ENCODE measurements at places on chromosomes 6 and 20.

DNA sequence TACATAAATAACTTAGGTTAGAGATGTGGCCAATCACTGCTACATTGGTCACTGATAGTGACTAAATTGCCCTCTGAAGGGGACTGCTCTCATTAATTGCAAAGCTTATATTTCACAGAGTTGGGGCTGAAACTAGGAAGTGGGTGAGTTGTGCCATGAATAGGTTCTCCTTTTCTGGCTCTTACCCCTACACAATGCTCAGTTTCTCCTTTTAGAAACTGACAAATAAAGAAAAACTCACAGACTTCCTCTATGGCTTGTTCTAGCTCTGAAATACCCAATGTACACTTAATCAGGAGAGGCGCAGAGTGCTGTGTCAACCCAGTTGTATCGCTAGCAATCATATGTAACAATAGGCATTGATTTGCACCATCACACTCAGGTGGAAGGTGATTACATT is 41.2 kb upstream of the PROKR2 start:
- no peak for DNase-seq

DNA sequence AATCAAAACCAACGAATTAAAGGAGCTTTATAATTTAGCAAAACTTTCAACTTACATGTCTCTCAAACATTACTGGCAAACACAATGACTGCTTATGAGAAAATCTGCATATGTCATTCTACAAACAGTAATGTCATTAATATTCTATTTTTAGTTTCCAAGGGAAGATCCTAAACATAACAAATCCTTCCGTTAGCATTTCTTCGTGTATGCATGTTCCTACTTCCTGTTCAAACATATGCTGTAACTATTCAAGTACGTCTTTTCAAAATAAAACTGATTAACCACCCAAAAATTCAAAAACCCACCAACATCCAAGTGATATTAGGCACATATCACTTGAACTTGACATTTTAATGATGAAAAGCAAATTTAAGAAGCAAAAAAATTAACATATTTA is 131.3 kb downstream of the HACE1 start:
- no peak for DNase-seq

- DNase-seq, result no peak
Measured at GRCh38 chr20:52483382-52483781, 291.8 kb upstream of the ZFP64 start.

GRCh38 chr6:4192173-4192572 is 56.8 kb upstream of the ECI2 start:
- DNase-seq, result no peak

DNA sequence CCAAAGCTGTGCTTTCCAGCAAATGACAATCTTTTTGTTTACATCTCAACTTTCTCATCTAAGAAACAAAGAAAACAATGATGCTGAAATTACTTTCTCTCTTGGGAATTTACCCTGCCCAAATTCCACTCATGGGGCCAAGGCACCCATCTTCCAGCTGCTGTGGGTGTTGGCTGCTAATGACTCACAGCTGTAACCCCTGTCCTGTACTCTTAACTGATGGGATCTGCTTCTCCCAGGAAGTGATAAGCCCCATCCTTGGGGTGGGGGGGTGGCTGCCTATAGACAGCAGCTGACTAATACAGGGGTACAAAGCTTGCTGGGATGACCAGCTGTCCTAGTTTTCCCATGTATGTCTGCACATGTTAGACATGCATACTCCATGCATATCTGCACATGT is 938.6 kb downstream of the C6orf118 start:
- DNase-seq, result no peak

GRCh38 chr6:25278261-25278913 is 787 bp upstream of the CARMIL1 start:
- no peak for DNase-seq

DNA sequence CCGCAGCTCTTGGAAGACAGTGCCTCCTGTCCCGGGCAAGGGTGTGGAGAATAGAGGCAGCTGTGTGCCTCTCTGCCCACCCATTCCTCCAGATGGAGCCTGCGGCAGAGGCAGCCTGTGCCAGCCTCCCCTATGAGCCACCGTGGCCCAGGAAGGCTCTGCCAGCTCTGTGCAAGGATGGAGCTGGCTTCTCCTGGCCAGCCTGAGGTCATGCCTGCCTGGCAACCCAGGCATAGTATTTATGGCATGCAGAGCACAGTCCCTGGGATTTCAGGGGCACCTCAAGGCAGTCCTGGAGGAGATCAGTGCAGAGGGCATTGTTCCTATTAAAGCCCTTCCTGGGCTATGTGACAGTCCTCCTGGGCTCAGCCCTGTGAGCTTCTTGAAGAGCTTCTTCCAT is 1.5 kb downstream of the EPB41L1 start:
- DNase-seq, result no peak

GRCh38 chr6:93789532-93789931 is 370.2 kb upstream of the EPHA7 start:
- DNase-seq, result no peak

GRCh38 chr6:160085226-160085625 is 36.4 kb upstream of the SLC22A1 start:
- DNase-seq, result no peak

- DNase-seq, result no peak
Measured at GRCh38 chr6:149933036-149933435, 8.8 kb upstream of the ULBP2 start.

All from NCI-H774 (cell line).